ENCODE measurements at places on chromosomes 2 and 18.

GRCh38 chr18:22189449-22190166 is 20.2 kb downstream of the GATA6 start:
- DNase-seq = no peak

DNA sequence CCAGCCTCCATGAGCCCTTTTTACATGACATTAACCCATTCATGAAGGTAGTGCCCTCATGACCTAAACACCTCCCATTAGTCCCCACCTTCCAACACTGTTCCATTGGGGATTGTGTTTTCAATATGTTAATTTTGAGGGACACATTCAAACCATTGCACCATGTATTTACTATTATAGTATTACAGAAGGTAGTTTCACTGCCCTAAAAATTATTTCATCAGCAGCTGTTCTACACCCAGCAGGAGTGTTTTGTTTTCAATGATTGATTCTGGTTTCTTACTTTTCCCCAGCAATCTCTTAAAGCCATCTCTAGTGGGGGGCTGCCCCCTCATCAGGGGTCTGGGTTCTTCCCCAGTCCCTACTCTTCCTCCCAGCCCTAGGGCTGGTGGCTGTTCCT is 71.9 kb downstream of the CERS6 start:
- no peak for DNase-seq

DNA sequence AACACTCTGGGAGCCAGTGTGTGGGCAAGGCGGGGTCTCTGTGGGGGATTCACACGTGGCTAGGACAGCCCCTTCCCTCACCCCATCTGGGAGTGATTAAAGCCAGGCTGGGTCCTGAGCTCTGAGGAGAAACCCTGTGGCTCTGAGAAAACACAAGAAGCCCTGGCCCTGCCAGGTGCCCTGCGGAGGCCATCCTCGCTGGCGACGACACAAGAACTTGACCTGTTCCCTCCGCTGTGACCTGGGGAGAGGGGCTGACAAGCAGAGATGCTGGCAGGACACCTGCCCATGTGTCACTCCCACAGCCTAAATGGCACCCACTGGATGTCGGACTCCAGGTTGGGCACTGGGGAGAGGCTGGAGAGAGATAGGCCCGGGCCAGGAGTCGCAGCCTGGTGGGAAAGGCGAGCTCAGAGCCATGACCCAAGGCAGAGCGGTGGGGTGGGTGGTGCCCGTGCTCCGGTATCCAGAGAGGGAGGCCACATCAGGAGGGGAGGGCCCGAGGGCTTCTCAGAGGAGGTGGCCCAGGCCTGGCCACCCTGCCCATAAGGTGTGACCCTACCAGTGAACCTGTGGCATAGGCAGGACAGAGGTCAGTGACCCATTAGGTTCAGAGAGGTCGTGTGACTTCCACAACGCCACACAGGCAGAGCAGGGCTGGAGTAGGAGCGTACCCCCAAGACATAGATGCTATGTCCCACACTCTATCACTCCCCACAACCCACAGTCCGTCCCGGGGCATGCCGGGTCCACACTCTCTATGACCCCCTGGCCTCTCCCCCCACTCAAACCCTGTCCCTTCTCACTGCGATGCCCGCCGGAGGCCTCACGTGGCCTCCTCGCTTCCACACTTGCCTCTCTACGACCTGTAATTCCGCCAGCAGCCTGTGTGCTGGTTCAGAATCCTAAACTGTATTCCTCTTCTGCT is 59.4 kb upstream of the HPCAL1 start:
- no peak for DNase-seq

- DNase-seq = no peak
Measured at GRCh38 chr2:28809927-28810326, 707 bp upstream of the SPDYA start.

DNA sequence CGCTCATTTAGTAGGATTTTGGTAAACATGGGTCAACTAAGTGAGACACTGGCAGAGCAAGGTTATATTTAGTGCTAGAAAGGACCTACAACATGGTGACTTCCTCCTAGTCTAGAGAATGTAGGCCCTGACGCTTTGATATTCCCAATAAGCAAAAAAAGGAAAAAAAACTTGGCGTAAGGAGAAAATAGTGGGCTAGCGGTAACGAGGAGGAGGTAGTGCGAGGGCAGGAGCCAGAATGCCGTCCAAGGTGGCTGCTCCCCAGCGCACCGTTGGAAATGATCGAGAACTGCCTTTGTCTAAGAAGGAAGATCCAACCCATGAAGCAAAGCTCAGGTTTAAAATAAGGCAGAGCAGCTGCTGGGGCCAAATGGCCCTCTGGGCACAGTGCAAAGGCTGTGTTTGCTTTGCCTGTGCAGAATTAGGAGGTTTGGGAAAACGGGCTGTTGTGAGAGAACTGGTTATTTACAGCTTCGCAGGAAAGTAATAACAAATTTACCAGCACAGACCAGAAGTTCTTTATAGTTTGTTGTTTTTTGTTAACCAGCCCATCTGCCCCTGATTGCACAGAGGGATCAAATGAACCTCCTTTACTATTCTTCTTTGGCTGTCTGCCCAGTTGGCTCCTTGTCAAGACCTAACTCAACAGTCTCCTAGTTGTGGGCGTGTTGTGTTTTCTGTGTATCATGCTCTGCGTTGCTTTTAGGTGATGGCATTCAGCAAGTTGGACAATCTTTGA is 86.6 kb downstream of the ITGB1BP1 start:
- peak; percentile 77 for DNase-seq

- no peak for DNase-seq
Measured at GRCh38 chr2:171226461-171226860, 65.8 kb upstream of the TLK1 start.

- DNase-seq = peak; percentile 7
Measured at GRCh38 chr18:38244480-38244879, 678.9 kb upstream of the CELF4 start.

DNA sequence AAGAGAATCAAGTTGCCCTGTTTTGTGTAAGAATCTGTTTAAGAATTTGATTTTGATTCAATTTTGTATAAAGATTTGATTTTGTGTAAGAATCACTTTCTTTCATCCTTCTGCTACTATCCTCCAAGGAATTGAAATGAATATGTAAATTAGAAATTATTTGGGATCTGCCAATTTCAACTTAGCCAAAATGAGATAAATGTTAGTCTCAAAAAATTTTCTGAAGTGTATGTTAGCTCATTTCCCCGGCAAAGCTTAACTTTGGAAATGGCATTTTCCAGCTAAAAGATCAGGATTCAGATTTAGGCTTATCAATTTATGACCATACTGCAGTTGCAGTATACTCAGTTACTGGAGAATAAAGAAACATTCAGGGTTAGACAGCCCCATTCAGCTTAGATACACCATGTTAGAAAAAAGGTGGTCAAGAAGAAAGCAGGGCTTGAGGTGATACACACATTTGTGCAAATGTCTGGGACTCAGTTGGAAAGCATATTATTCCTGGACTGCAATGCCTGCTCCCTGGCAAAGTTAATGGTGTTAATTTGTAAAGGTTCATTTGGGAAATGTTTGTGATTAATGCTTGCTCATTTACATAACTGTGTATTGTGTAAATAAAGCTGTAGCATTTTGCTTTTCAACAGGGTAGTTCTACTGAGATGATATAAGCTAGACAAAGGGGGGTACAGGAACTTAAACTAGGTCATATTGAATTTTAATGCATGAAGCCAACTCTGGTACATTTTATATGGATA is 247.8 kb upstream of the SESTD1 start:
- DNase-seq = no peak

GRCh38 chr2:70561893-70562292 is 8.3 kb upstream of the TGFA start:
- DNase-seq = no peak

- no peak for DNase-seq
Measured at GRCh38 chr2:108323619-108324018, 34.9 kb downstream of the SULT1C2 start.

DNA sequence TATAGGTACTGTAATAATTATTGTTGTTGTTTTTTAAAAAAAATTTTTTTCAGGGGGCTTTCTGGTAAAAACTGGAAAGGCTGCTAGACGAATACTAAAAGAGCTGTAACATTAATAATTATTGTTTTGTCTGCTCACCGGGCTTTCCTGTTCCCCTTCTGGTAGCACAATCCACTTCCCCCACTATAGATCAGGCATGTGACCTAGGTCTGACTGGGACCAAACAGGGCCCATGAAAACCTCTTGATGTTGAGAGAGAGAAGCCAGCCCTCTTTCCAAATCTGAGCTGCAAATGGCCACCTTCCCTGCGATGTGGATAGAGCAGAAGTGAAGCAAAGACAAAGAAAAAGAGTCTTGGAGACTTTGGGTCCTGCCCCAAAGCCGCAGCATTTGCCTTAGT is 23.4 kb downstream of the SH2D6 start:
- DNase-seq = no peak

- no peak for DNase-seq
Measured at GRCh38 chr18:74376523-74376922, 60.9 kb downstream of the C18orf63 start.

- no peak for DNase-seq
Measured at GRCh38 chr2:238518172-238518820, 91.6 kb downstream of the ASB1 start.

- no peak for DNase-seq
Measured at GRCh38 chr2:207935991-207936370, 89.3 kb downstream of the PLEKHM3 start.

DNA sequence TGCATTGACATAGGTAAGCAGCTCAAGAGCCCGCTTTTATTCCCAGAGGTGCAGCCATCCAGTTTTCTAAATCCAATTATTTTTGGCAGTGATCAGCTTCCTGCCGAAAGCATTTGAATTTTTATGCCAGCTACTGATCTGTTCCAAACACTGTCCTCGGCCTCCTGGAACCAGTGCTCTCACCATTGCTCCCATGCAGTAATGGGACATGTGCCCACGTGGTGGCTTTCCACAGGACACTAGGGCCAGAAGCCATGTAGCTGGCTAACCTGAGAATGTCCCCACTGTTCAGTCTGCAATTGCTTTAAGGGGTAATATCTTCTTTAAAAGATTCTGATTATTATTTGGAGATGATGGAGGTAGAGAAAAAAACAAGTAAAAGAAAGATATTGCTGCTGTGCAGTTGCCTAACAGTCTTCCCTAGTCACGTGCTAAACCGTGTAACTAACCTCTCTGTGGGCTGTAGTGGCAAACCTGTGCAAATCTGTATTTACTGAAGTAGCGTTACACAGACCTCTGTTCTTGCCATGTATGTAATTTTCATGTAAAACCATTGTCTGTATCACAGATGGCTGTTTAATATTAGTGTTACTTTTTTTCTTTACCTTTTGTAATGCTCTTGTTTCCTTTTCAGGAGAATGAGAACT is 13.0 kb downstream of the GRHL1 start:
- no peak for DNase-seq

- DNase-seq = no peak
Measured at GRCh38 chr2:66845307-66845706, 410.4 kb downstream of the MEIS1 start.

DNA sequence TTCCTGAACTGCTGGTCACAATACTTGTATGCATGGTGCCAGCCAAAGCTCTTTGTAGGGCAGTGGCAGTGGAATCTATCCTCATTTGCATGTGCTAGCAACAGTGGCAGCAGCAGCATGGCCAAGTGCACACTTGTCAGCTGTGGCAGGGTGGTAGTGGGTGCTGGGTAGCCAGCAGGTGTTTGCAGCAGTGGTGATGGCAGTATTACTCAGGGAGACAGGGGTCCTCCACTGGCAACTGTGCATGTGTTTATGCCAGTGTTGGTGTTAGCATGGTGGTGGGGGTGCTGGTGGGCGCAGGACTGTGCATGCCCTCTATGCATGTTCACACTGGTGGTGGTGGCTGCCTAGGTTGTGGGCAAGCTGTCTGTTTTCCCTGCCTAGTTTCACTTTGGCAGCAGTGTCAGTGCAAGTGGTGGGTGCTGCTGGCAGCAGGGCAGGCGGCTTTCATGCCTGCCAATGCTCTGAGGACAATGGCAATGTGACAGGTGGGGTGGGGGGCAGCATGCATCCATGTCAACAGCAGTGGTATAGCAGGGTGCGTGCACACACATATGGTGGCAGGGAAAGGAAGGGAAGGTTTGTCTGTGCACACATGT is 41.2 kb downstream of the GALNT13 start:
- no peak for DNase-seq

GRCh38 chr18:21897811-21898210 is 157.2 kb downstream of the MIB1 start:
- DNase-seq = peak; percentile 80

GRCh38 chr2:190766595-190766994 is 114.0 kb upstream of the GLS start:
- no peak for DNase-seq

DNA sequence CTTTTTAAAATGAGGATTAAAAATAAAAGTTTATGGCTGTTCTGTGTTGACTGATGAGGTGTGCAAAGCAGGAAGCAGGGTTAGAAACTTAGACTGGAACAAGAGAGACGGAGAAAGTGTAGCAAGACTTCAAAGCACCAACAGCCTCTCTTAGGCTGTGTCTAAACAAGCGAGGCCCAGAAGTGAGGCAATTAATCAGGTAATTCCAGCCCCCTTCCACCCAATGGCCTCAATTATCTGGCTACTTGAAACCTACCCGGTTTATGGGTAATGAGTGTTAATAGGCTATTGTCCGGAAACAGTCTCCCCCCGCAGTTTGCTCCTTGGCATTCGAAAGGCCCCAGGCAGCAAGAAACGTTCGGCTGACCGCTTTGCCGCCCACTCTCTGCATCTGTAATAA is 171.7 kb upstream of the MYCN start:
- no peak for DNase-seq
